ENCODE measurements at places on chromosomes 6 and 20. TPM values are rescaled to one million over a fixed set of nuclear protein-coding genes. Genes with fewer than 3 reads are reported as not detected.

The KCNK16 gene
- not detected for total RNA-seq

The DEFB110 gene
- total RNA-seq: not detected

The TTPAL gene
- 13.3 TPM for total RNA-seq

GRCh38 chr6:25038999-25039398 is 103.2 kb upstream of the RIPOR2 start:
- DNase-seq: no peak

All from adrenal gland (tissue), 19 donors.